ENCODE measurements at places on chromosomes 12 and 14. TPM values are rescaled to one million over a fixed set of nuclear protein-coding genes. Genes with fewer than 3 reads are reported as not detected.

The RIMBP2 gene
- total RNA-seq = not detected

The TCL1B gene
- not detected for total RNA-seq

The SLCO1B1 gene
- not detected for total RNA-seq

The FAM90A1 gene
- 0.36 TPM for total RNA-seq

The MYH7 gene
- total RNA-seq = not detected

The ZDHHC22 gene
- total RNA-seq = not detected

The RDH12 gene
- total RNA-seq = not detected

The ABCC9 gene
- 0.02 TPM for total RNA-seq

The TNS2 gene
- total RNA-seq = 1.6 TPM

The TMEM119 gene
- 0.30 TPM for total RNA-seq

The KCNA1 gene
- not detected for total RNA-seq

The CPNE6 gene
- total RNA-seq = not detected

The TAS2R30 gene
- total RNA-seq = 3.8 TPM

The SLC38A4 gene
- total RNA-seq = not detected

The NRDE2 gene
- 21.4 TPM for total RNA-seq

The INTS13 gene
- total RNA-seq = 43.9 TPM

The COCH gene
- 0.80 TPM for total RNA-seq

The OLR1 gene
- total RNA-seq = not detected

The TSPAN11 gene
- total RNA-seq = not detected

The MUCL1 gene
- not detected for total RNA-seq

The ACSM4 gene
- total RNA-seq = not detected

The SIX6 gene
- not detected for total RNA-seq

The SPATA7 gene
- total RNA-seq = 2.9 TPM

The SNRPF gene
- 50.5 TPM for total RNA-seq

The MYBPC1 gene
- not detected for total RNA-seq

The LAG3 gene
- 11.8 TPM for total RNA-seq

The SLC38A1 gene
- total RNA-seq = 165 TPM

The DACT1 gene
- 4.3 TPM for total RNA-seq

The CATSPERB gene
- total RNA-seq = 8.0 TPM

The PAX9 gene
- not detected for total RNA-seq

The ANG gene
- total RNA-seq = 0.77 TPM

All from T-helper 2 cell treated with Interferon-gamma antibody and Interleukin-4, amounts not matched to agents 100 ng/mL and 5 ng/mL, for 36 hours (primary cell).